ENCODE measurements at places on chromosomes 7 and 10.
A peak's percentile ranks its signal among the peaks of the same experiment; 100 is the strongest.

GRCh38 chr10:44828508-44829142 lies 82.5 kb upstream of the TMEM72 start:
- no peak for DNase-seq

GRCh38 chr7:73769481-73770001 lies 529 bp downstream of the CLDN3 start:
- no peak for DNase-seq

DNA sequence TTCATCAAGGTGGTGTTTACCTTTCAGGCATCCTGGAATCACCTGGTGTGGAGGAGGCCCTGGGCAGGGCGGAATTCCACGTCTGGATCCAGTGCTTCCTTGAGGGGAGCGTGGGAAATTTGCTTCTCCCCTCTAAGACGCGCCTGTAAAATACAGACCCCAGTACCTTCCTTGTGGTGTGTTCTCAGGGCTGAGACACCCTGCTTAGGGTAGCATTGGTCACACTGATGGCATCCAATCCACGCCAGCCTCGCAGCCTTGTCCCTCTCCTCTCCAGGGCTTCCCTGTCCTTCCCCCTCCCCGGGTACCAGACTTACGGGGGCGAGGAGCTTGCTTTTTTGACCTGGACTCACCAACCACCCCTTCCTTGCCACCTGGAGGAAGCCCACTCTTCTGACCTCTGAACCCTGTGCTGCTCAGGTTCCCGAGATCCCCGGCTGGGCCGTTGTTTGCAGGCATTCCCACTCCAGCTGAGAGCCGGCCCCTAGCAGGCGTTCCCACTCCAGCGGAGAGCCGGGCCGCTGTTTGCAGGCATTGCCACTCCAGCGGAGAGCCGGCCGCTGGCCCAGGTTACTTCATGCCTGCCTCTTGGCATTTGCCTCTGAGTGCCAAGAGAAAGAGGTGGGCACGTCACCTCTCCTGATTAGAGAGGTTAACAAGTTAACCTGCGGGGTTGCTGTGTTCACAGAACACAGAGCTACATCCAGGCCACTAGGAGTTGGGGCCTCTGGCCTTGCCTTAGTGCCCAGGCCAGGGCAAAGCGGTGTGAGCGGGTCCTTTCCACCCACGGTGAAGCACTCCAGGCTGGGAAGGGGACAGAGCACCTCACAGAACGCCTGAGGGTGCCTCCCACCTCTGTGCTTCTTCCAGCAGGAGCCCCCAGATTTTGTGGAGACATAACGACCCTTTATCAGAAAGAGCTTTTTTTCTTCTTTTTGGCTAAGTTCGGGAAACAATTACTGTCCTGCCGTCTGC lies 254.0 kb upstream of the PPP2R2D start:
- no peak for DNase-seq

GRCh38 chr10:13491747-13492360 lies 37.0 kb downstream of the BEND7 start:
- no peak for DNase-seq

DNA sequence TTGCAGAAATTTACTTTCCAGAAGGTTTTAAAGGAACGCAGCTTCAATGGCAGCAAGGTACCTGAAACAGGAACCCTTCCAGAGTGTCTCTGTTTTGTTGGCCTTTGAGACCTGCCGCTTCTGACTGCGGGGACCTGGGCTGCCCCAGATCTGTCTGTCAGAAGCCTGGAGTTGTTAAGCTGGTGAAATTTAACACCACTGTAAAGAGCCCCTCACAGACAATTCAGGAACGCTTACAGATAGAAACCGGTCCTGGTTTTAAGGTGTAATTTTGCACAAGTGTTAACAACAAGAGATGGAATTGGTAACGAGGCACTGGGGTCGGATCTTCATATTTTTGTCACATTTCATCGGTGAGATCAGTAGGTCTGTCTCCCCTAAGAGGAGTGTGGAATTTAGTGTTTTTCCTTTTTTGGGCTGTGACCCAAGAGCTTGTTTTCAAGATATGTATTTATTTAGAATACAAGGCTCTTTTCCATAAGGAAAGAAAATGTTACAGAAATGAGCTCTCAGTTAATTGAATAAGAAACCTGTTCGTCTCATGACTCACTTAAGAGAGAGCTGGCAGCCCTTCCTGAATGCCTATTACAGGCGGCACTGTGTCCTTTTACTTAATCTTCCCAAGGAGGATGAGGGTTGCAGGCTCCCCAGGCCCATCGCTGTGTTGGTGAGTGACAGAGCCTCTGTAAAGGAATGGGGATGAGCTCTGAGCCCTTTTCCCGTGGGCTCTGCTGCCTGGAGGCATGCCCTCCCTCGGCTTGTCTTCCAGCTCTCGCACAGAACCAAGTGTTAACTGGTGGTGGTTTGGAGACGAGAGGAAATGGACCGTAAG lies 168.7 kb downstream of the CUX1 start:
- DNase-seq: no peak

DNA sequence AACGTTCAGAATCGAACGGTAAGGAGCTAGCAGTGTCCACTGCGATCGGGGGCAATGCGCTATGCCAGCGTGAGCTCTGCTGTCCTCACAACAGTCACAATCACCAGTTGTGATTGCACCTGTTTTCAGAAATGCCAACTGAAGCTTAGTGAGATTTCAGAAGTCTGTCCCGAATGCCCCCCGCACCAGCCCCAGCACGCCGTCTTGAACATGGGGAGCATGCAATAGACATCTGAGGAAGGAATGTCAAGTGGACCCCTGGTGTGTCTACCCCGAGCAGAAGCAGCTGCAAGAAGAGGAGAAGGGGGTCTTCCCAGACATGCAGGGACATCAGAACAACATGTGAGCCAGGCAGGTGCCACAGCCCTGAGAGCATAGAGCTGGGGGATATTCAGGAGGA lies 125.7 kb upstream of the CHST15 start:
- no peak for DNase-seq

GRCh38 chr7:31970501-31970900 lies 99.7 kb downstream of the PDE1C start:
- no peak for DNase-seq

DNA sequence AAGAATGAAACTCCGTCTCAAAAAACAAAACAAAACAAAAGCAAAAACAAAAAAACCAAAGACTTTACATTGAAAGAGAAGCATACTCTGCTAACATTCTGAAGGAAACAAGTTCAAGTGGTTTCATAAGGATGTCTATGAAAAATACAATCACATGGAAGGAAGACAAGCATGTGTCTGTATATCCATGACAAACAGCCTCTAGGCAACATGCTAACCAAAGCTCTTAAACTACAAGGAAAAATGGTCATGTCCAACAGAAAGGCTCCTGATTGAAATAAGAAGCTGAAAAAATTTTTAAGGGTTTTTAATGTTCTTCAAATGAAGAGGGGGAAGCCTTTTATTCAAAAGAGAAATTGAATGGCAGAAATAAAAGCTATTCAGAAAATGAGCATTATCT lies 64.9 kb downstream of the UBE2H start:
- no peak for DNase-seq

DNA sequence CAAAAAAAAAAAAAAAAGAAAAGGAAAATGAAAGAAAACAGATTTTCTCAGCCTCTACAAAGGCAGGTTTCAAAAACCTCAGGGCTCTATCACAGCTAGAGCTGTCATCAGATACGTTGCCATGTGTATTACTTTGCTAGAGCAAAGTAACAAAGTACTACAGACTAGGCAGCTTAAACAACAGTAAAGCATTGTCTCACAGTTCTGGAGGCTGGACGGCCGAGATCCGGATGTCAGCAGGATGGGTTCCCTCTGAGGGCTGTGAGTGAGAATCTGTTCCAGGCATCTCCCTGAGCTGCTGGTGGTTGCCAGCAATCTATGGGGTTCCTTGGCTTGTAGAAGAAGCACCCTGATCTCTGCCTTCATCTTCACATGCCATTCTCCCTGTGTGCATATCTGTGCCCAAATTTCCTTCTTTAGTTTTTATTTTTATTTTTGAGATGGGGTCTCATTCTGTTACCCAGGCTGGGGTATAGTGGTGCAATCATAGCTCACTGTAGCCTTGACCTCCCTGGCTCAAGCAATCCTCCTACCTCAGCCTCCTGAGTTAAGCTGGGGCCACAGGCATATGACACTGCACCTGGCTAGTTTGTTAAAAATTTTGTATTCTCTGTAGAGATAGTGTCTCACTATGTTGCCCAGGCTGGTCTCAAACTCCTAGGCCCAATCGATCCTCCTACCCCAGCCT lies 48.9 kb upstream of the KDM7A start:
- DNase-seq: no peak

- no peak for DNase-seq
Observed at GRCh38 chr10:77566236-77566635, 71.4 kb downstream of the KCNMA1 start.

- no peak for DNase-seq
Observed at GRCh38 chr10:92688927-92689662, 660 bp upstream of the HHEX start.

DNA sequence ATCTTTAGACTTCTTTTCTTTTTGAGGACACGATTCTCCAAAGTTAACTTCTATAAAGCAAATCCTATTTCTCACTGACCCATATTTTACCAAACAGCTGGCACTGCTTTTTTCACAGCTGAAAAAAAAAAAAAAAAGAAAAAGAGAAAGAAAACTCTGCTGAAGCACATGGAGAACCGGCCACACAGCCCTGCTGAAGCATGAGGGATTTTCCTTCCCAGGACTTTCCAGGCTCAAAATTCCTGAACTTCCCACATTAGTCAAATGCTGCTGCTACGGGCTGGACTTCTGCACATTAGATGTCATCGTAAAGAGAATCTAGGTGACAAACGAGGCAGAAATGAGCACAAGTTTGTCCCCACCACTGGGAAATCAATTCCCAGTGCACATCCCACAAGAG lies 25.2 kb downstream of the HIPK2 start:
- DNase-seq: no peak

- DNase-seq: no peak
Observed at GRCh38 chr7:137989094-137989493, 12.8 kb downstream of the CREB3L2 start.

DNA sequence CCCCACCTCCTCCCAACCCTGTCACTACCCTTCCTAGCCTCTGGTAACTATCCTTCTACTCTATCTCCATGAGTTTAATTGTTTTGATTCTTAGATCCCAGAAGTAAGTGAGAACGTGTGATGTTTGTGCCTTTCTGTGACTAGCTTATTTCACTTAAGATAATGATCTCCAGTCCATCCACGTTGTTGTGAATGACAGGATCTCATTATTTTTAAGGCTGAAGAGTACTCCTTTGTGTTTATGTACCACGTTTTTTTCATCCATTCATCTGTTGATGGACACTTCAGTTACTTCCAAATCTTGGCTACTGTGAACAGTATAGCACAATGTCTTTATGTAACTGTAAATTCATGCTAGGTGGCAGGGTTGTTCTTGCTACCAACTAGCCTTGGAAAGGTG lies 461.6 kb downstream of the PLXDC2 start:
- DNase-seq: no peak

DNA sequence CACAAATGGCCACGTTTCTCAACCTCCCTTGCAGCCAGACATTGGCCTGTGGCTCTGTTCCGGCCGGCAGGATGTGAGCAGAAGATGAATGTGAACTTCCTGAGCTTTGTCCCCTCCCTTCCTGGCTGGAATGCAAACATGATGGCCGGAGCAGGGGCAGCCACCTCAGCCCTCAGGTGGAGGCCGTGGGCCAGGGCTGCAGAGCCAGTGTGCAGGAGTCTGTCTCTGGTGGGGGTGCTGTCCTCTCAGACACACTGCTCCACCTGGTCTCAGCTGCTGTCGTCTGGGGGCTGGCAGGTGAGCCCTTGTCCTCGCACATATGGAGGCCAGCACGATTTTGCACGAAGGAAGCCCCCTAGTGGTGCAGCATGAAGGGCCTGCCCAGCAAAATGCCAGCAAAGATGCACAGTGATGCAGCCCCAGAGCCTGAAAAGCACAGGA lies 25.3 kb upstream of the PWWP2B start:
- no peak for DNase-seq

GRCh38 chr10:1938317-1938716 lies 201.0 kb upstream of the ADARB2 start:
- peak; percentile 80 for DNase-seq

- DNase-seq: no peak
Observed at GRCh38 chr10:106493226-106493625, 671.3 kb downstream of the SORCS1 start.

- peak; percentile 28 for DNase-seq
Observed at GRCh38 chr10:17648243-17649035, 4.5 kb downstream of the STAM start.

DNA sequence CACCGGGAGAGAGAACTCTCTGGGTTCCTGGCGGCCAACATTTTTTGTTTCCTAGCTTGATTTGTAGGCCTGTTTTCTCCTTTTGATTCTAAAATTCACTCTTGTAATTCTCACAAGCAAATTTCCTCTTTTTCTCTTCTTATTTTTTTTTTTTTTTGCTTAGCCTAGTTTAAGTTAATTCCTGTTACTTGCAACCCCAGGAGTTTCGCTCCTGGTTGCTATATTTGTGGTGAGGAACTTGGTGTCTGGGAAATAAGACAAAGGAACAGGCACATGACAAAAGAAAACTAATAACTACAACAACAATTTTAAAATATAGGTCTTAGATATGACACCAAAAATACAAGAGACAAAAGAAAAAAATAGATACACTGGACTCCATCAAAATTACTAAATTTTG lies 6.7 kb downstream of the AOAH start:
- DNase-seq: no peak

DNA sequence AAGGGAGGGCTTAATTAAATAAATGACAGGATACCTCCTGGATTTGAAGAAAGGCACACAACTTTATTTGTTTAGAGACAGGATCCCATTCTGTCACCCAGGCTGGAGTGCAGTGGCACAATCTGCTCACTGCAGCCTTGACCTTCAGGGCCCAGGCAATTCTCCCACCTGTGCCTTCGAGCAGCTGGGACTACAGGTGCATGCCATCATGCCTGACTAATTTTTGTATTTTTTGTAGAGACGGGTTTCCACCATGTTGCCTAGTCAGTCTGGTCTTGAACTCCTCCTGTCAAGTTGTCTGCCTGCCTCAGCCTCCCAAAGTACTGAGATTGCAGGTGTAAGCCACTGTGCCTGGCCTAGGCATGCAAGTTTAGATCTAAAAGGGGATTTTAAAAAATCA lies 272.7 kb upstream of the MBL2 start:
- no peak for DNase-seq

- no peak for DNase-seq
Observed at GRCh38 chr10:119284679-119285096, 77.3 kb downstream of the GRK5 start.

DNA sequence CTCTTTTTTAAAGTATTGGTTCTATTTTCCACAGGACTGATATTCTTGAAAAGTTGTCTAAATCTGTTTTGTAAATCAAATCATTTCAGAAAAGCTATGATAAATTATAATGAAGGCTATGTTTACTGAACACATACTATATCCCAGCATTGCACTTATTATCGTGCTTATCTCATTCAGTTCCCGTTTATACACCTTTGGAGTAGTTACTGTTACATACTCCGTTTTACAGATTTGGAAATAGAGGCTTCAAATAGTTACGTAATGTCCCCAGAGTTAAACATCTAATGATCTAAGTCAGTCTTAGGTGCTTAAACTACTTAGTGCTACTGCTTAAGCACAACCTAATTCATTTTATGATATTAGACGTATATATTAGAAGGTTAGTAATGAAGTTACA lies 1.2 kb downstream of the NUP205 start:
- DNase-seq: no peak

- peak; percentile 77 for DNase-seq
Observed at GRCh38 chr10:114541081-114541796, 116.8 kb downstream of the ABLIM1 start.

GRCh38 chr10:95384011-95384704 lies 93.4 kb upstream of the PDLIM1 start:
- DNase-seq: peak; percentile 15

All from stimulated activated CD4-positive, alpha-beta T cell treated with anti-CD3 and anti-CD28 coated beads, Interleukin-4, amount 100 ng/mL, for 24 hours (primary cell).